ENCODE measurements at places on chromosomes 11 and 22.

DNA sequence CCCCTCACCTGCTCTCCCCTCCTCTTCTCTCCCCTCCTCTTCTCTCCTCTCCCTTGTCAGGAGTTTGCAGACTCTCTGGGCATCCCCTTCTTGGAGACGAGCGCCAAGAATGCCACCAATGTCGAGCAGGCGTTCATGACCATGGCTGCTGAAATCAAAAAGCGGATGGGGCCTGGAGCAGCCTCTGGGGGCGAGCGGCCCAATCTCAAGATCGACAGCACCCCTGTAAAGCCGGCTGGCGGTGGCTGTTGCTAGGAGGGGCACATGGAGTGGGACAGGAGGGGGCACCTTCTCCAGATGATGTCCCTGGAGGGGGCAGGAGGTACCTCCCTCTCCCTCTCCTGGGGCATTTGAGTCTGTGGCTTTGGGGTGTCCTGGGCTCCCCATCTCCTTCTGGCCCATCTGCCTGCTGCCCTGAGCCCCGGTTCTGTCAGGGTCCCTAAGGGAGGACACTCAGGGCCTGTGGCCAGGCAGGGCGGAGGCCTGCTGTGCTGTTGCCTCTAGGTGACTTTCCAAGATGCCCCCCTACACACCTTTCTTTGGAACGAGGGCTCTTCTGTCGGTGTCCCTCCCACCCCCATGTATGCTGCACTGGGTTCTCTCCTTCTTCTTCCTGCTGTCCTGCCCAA, 1.9 kb upstream of the CNIH2 start:
- DNase-seq: no peak

DNA sequence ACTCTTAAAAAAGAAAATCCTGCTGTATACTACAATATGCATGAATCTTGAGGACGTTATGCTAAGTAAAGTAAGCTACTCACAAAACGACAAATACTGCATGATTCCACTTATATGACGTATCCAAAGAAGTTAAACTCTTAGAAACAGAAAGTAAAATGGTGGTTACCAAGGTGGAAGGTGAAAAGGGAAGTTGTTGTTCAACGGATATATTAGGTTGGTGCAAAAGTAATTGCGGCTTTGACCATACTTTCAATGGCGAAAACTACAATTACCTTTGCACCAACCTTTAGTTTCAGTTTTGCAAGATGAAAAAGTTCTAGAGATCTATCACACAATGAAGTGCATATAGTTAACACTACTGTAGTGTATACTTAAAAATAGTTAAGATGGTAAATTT, 101.8 kb downstream of the FAM168A start:
- no peak for DNase-seq

- DNase-seq: no peak
Observed at GRCh38 chr22:40123387-40123786, 54.3 kb upstream of the TNRC6B start.

- no peak for DNase-seq
Observed at GRCh38 chr11:75554258-75555022, 7.6 kb upstream of the SERPINH1 start.

DNA sequence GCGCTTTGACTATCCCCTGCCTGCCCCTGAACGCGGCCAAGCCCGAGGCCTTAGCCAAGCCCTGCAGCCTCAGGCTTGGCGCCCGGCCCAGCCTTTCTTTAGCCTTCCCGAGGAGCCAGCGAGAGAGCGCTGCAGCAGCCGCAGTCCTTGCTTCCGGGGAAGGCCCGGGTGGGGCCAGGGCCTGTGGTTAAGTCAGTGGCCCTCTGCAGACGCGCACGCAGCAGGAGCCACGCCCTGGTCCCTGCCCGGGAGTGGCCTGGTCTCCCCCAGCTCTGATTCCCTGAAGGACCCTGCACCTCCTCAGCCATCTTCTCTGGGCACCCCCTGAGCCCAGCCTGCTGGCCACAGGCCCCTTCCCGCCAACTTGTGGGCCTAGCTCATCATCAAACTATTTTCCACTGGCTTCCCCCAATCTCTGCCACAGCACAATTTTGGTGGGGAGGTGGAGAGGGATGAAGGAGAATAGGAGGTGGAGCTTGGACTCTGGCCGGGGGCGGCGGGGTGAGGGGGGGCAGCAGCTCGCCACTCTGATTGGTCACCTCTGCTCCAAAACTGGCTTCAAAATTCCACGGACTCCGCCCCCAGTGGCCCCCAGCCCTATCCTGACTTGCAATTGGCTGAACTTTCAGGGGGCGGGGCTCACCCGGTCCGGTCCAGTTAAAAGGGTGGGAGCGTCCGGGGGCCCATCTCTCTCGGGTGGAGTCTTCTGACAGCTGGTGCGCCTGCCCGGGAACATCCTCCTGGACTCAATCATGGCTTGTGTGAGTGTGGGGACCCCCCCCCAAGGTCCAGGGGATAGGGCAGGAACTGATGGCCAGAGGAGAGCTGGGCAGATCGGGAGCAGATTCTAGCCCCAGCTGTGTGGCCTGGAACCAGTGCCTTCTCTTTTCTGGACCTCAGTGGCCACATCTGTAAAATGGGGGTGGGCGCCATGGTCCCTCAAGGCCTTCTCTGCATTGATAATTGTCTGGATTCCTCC, at the start of gene LGALS1:
Gene LGALS1 (plus strand): TSS at position 686 of the 979 bp plus-strand sequence. CDS start 67 bp downstream, at position 753.
- peak; percentile 92 for DNase-seq

DNA sequence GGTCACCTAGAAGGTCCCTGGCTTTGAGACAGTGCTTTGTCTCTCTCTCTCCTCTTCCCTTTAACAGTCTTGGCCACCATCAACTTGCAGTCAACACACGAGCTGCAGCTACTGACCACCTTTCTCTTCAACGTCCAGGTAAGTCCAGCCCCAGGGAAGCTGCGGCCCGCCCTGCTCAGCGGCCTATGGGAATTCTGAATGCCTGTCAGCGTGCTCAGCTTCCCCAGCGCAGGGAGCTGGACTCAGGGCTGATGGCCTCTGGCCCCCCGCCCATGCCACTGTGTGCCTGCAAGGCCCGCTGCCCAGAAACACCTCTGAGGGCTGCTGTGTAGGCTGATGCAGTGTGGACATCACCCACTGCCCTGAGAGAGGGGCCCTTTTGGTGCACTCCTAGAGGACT, 32.5 kb downstream of the GLB1L2 start:
- DNase-seq: no peak

DNA sequence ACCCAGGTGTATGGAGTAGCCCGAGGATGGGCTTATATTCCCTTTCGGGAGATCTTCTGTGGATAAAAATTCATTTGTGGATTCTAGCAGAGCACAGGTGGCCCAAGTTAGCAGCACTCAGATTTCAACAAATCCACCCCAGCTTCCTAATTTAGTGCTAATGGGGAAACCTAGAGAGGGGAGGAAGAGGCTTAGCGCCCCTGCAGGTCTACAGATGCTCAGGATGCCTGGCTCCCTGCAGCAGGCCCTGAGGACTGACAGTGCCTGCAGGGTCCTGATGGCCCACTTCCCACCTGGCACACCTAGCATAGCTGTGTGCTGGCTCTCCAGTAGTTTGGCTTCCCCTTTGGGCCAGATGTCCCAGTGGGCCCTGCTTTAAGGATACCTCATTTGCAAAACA, 6.5 kb downstream of the DGAT2 start:
- no peak for DNase-seq

DNA sequence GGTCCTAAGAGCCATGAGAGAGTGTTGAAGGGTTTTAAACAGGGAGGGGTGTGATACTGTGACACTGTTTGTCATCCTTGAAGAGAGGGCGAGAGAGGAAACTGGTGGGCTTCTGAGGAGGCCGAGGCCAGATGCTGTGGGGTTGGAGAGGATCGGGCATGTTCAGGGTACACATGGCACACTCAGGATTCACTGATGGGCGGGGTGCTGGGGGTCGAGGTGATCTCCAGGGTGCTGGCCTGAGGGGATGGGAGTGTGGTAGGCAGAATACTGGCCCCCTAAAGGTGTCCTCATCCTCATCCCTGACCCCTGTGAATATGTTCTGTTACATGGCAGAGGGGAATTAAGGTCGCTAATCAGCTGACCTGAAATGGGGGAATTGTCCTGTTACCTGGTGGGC, 7.3 kb downstream of the TBC1D22A start:
- DNase-seq: no peak

- DNase-seq: no peak
Observed at GRCh38 chr11:92978271-92979111, 9.0 kb downstream of the MTNR1B start.

DNA sequence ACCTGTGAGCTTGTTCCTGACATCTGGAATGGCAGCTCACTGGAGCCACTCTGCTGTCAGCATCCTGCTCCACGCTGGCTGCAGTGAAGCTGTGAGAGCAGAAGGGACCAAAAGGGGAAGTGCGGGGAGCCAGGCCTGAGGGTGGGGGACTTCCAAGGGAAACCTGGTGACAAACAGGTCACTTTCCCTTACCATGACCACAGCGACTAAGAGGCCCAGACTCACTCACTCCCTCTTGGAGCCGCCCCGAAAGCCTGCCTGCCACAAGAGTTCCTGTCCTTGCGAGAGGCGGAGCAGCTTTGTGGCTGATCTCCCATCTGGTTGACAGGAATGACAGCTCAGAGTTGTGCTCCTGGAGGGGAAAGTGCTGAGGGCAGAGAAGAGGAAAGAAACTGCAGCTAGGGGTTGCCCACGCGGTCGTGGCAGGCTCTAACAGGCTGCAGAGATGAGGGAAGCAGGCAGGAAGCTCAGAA, 183.8 kb upstream of the NTM start:
- DNase-seq: no peak

GRCh38 chr11:42179216-42179615, 719.8 kb upstream of the LRRC4C start:
- DNase-seq: no peak

- DNase-seq: no peak
Observed at GRCh38 chr11:75801362-75802020, 13.5 kb upstream of the UVRAG start.

DNA sequence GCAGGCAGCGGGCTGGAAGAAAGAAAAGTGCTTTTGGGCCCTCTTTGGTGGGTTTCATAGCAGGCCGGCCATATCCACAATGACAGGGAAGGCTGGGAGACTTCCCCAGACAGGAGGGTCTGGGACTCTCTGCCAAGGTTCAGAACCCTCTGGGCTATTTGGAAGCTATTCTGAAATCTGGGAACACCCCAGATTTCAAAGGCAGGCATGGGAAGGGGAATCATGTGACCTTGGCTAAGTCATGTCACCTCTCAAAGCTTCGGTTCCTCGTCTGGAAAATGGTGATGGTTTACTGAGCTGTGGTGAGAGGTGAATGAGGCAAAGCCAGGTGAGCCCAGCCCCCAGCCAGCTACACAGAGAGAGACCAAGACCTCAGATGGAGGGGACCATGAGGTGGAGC, 4.6 kb downstream of the CASTOR1 start:
- DNase-seq: no peak

DNA sequence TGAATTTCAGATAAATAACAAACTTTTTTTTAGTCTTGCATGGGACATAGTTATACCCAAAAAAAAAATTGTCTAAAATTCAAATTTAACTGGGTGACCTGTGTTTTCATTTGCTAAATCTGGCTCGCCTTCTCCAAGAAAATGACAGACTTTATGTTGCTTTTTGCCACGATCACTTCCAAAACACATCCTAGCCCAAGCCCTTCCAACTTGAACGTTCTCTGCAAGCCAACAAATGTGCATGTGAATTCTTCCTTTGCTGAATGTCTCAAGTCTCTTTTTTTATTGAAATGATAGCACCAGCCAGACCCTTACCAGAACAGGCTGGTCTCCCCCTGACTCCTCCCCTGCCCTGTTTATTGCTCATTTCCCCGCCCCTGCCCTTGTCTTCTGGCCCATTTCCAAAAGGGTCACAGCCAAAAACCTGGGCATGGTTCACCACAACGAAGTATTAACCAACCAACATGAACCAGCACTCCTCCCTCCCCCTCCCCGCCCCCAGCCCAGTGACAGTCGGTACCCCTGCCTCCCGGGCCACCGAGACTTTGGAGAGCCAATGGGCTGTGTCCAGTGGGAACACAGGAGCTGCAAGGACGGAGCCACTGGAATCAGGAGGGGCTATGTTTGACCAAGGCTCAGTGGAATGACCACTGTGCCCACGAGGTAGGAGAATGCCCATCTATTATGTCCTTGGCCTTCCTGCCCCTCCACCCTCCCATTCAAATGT, 63.2 kb downstream of the BTG4 start:
- no peak for DNase-seq

- DNase-seq: no peak
Observed at GRCh38 chr11:9525116-9525515, 48.4 kb upstream of the WEE1 start.

GRCh38 chr11:13221722-13222121, 55.9 kb upstream of the BMAL1 start:
- no peak for DNase-seq

DNA sequence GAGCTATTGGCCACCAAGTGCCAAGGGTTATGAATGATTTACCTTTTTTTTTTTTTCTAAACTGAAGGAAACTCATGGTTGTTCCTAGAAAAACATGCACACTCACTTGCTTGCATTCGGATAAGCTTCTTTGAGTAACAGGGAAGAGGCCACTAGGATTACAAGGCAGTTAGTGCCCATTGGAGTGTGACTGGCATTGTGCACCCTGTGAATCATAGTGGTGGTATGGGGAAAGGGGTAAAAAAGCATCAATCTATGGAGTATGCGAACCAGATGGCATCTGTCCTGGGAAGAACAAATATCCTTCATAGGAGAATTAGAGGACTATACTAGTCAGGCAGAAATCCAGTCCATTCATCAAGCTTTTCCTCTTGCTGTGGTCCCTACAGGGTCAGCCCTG, 24.2 kb downstream of the CD44 start:
- DNase-seq: no peak

DNA sequence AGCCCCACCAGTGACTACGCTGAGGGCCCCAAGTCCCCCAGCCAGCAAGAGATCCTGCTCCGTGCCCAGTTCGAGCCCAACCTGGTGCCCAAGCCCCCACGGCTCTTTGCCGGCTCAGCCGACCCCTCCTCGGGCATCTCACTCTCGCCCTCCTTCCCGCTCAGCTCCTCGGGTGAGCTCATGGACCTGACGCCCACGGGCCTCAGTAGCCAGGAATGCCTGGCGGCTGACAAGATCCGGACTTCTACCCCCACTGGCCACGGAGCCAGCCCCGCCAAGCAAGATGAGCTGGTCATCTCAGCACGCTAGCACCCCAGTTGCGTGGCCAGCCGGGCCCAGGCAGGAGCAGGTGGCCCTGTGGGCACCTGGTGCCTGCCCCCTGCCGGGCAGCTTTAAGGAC, 8.3 kb upstream of the MYRF start:
- no peak for DNase-seq

Measured in HCT116 (cell line).